ENCODE measurements at places on chromosomes 3 and 15.

GRCh38 chr15:49215768-49216739 is 46.0 kb downstream of the GALK2 start:
- no peak for DNase-seq

GRCh38 chr3:24272408-24272807 is 222.2 kb downstream of the THRB start:
- DNase-seq = no peak

DNA sequence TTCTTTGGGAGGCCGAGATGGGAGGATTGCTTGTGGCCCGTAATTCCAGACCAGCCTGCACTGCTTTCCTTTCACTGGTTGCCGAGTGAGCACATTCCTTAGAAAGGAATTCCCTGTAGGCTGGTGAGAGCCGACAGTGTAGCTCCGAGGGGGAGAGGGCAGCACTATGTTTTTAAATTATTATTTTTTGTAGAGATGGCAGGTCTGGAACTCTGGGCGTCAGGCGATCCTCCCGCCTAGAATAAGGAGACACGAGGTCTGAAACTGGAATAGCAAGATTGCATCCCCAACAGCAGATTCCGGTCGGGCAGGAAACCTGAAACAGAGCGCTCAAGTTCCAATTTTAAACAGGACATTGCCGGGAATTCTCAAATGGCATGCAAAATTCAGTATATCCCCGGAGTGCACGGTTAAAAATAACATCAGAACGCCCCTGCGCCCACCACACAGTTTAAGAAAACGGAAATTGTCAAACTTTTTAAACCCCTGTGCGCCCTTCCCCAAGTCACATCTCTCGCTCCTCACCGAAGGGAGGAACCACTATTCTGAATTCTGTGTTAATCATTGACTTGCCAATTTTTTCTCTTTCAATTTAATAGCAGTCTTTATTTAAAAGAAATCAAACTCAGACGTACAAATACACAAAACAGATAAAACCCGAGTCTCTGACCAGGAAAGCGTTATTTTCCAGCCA is 643 bp upstream of the RNU5B-1 start:
- DNase-seq = no peak

DNA sequence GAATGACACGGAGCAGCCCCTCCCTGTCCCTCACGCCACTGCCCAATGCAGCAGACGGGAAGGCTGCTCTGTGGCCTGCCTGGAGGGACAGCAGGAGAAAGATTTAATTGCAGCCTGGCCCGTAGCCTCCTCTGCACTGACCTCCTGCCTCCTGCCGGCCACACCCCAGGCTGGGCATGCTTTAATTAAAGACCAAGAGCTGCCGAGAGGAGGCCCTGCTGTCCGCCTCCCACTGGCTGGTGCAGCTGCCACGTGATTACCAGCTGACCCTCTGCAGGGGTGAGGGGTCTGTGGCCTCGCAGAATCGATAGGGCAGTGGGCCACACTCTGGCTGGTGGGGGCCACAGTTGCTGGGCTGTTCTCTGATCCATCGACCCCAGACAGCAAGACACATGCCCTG is 100.2 kb upstream of the PRR23E start:
- DNase-seq = no peak

DNA sequence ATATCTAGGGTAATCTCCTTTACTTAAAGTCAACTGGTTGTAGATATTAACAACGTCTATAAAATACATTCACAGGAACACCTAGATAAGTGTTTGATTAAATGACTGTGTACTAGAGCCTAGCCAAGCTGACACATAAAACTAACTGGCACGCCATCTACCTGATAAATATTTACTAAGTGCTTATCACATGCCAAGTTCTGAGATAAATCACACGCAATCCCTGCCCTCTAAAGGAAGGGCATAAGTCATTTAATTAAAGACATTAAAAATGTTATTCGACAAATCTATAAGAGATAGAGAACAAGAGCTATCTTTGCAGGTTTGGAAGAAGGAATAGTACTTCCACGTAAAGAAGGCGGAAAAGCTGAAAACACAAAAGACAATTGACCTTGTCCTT is 11.1 kb upstream of the MB21D2 start:
- no peak for DNase-seq

DNA sequence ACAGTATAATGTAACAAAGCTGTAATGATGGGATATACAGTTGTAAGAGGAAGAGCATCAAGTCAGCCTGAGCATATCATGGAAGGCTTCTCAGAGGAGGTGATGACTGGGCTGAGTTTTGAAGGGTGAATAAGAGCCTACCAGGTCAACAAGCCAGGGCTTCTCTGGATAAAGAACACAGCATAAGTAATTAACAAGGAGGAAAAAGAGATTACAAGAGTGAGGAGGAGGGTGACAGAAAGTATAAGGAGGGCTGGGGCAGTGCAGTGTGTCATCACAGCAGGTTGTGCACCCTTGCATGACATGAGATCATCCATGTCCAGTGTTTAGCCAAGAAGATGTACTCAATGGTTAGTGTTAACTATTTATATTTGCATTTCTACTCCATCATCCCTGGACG is 16.9 kb upstream of the SPATA12 start:
- DNase-seq = no peak

- no peak for DNase-seq
These were observed 507.0 kb downstream of the FOXP1 start for GRCh38 chr3:71076361-71077002.

DNA sequence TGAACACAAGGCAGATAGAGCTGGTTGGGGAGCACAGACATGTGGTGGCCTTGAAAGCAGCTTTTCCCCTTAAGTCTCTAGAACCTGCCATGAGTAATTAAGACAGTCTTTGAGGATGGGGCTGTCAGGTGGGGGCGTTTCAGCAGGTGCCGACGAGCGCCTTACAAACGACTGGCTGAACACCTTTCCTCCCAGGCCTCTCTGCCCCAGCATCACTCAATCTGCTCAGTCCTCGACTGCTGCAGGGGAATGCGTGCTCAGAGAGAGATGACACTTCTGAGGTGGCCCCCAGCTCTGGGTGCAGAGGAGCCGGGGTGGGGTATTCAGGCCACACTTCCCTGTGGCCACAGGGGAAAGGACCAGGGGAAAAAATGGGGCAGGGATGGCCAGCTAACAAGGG is 8.1 kb upstream of the NCKIPSD start:
- DNase-seq = no peak

- DNase-seq = no peak
These were observed 26.1 kb upstream of the GFM1 start for GRCh38 chr3:158617982-158618875.

- DNase-seq = no peak
These were observed 96.4 kb upstream of the NANOGP8 start for GRCh38 chr15:35181538-35181937.

DNA sequence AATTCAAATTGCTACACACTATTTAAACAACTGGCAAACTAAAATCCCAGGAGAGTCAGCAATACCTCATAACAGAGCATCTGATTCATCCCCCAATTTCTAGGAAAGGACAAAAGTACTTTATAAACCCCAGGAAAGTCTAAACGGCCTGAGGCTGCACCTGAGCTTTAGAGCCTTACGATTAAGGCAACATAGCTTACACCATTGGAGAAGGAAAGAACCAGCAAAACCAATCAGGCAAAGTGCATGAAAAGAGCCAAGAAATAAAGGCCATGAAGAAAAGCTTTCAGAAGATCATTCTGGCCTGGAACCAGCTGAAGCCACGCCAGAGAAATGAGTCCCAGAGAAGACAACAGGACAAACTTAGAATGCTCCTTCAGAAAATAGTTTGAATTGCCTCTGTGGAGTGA is 48.1 kb downstream of the PTPN9 start:
- DNase-seq = no peak

DNA sequence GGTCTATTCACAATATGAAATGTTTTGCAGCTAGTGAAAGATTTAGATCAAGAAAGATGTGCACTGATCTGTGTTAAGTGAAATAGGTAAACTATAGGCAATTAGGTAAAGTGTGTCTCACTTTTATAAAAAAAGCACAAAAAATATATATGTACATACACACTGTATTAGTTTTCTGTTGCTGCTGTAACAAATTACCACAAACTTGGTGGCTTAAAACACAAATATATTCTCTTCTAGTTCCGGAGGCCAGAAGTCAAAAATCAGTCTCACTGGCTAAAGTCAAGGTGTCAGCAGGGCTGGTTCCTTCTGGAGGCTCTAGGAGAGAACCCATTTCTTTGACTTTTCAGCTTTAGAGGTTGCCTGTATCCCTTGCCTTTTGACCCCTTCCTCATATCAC is 11.1 kb downstream of the FAH start:
- DNase-seq = no peak

DNA sequence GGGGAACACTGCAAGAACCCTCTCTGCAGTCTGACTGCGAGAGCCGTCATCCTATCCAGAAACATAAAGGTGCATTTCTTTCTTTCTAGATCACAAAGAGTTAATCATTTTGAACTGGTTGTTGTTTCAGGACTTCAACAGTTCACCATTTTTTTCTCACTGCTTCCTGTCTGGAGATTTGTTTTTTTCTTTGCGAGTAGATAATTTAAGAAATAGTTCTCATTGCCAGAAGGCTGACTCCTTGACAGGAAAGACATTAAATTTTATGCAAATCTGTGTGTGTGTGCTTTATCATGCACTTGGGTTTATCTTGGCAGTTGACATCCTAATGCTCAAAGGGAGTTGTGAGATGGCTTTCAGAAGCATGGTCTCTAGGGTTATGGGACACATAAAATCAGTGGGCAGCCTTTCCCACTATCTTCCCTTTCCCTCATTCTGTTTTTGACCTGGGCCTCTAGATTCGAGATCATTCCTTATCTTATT is 123.5 kb upstream of the TBL1XR1 start:
- no peak for DNase-seq

- DNase-seq = no peak
These were observed 391.3 kb upstream of the TPRG1 start for GRCh38 chr3:188780193-188781147.

- DNase-seq = no peak
These were observed 25.9 kb upstream of the PLA2G4D start for GRCh38 chr15:42120285-42120684.

DNA sequence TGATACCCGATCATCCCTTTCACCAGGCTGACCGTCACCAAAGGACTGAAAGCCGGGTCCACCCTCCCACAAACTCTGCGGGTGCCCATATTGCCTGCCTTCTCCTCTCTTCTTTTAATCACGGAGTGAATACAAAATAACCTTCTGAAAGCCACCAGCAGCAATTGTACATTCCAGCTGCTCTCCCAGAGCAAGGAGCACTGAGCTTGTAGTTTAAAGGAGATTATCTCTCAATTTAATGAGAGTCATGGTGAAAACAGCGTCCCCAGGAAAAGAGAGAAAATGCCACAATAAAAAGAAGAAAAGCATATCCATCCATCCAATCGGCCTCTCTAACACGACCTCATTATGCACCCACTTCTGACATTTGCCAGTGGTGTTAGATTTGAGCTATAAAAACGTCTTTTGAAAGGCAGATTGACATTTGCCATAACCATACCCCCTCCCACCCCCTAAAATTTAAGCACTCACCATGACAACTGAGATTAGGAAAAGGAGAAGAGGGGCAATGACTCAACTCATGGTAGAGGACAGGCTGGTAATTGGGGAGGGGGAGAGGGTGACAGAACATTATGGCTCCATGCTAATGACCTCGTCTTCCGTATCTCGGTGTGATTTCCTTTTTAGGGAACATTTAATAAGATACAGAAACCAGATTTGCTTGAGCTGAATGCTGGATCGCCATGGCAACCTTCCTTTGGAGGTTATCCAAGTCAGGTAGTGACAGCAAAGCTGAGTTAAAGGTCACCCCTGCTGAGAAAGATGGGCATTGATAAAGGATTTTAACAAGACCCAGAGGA is 106.2 kb downstream of the ST8SIA2 start:
- DNase-seq = no peak

DNA sequence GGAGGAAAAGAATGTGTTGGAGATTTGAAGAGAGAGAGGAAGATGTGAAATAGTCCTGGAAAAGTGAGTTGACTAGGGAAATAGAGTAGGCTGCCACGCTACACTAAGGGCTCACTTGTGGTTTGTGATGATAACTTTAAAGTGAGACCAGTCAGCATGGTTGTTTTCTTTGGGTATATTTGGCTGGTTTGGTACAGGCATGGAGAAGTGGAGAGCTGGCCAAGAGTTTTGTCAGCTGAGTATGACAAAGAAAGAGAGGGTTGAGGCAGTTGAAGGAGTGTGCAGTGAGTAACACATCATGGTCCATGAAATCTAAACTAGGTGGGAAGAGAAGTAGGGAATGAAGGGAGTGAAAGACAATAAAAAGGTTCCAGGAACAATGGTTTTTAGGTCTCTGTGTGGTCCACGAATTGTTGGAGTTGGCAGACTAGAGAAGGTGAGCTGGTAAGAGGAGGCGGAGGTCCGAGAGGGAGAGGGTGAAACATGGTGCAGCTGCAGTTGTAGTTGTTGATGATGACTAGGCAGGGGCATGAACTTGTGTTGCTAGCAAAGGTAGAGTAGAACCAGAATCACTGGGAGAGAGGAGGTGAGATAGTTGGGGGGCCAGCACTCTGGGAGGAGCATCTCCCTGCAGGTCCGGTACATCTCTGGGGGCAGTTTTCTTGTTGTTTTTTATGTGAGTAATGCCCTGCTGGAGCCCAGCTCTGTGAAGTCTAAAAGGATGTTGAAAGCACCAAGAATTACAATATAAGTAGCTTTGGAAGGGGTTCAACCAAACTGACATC is 21.0 kb downstream of the ZNF80 start:
- DNase-seq = no peak

GRCh38 chr3:64708456-64708855 is 20.7 kb upstream of the ADAMTS9 start:
- DNase-seq = no peak

DNA sequence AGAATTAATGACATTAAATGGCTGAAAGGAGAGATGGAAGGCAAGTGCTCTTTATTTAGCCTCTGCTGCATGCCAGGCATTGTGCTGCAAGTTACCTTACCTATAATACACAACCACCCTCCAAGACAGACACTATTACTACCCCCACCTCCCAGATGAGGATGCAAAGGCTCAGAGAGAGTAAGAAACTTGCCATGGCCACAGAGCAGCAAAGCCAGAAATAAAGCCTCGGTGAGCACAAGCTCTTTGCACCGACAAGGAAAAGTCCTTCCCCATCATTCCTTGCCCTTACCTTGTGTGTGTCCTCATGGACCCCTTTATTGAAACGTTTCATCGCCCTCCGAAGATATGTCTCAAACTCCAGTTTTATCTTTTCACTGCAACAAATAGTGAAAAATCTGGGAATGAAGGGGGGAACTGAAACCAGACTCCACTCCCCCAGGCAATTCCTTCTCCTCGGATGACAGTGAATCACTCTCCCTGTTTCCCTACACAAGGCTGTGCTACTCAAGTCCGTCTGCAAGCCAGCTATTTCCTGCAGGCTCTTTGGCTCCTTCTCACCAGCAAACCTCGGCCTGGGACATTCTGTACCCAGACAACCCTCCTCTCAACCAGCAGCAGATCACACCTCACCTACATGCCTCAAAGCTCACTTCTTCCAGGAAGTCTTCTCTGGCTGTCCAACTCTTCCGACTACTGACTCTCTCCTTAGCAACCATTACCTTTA is 11.4 kb downstream of the XPC start:
- peak; percentile 20 for DNase-seq

GRCh38 chr15:58510715-58511598 is 79.2 kb downstream of the LIPC start:
- no peak for DNase-seq

- DNase-seq = no peak
These were observed 21.5 kb downstream of the KLHL25 start for GRCh38 chr15:85773249-85773648.
